Cortex of kidney (tissue), 1 donor: ENCODE measurements at places on chromosomes 16 and 17.

- no peak for DNase-seq
Measured at GRCh38 chr16:23113185-23113584, 36.1 kb downstream of the USP31 start.

DNA sequence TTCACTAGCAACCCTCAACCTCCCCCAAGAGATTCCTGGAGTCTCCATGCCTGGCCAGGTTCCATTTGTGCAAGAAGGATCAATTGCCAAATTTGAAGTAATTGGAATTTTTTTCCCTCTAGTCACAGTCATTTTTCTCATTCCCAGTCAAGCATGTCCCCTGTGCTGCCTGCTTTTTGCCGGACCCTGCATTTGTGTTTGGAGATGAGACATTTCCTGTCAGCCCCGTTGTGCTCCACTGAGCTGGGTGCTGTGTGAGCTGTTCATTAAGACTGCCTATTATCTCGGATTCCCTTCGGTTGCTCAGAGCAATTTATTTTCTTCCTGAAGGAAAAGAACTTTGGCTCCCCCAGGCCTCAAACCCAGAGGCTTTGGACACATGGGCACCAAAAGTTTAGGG, 201.0 kb upstream of the NLRP1 start:
- no peak for DNase-seq

- no peak for DNase-seq
Measured at GRCh38 chr16:21156767-21157467, 1.6 kb upstream of the LDAF1 start.

DNA sequence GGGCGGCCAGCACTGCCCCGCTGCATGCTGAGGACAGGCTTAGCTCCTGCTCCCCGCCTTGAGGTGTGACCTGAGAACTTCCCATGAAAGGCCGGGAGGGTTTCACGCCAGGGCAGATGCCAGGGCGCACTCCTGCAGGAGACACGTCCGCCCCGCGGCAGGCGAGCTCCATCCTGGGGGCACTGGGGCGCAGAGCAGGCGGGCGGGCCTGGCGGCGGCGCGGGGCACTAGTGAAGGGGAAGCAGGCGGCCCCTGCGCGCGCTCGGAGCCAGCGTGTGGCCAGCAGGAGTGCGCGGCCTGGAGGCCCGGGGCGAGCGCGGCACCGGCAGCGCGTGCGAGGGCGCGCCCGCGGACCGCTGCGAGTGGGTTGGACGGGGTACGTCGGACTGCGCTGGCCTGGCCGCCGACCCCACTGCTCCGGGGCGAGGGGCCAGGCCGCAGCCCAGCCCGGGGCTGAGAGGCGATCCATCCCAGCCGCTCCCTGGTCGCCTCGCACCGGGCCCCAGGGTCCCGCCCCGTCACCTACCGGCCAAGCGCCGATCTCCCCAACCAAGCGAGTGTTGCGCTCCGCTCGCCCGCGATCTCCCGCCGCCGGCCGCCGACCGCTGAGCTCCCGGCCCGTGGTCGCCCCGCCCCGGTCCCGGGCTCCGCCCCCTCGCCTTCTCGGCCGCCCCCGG, at the start of gene MAP3K14:
TSS of gene MAP3K14 (minus strand) at position 587 of the 677 bp plus-strand sequence. CDS start 26,275 bp downstream, outside the sequence.
- DNase-seq = no peak

- DNase-seq = no peak
Measured at GRCh38 chr17:45895969-45896785, 1.8 kb downstream of the MAPT start.

GRCh38 chr17:63991611-63992010, 6.5 kb upstream of the PRR29 start:
- DNase-seq = no peak

DNA sequence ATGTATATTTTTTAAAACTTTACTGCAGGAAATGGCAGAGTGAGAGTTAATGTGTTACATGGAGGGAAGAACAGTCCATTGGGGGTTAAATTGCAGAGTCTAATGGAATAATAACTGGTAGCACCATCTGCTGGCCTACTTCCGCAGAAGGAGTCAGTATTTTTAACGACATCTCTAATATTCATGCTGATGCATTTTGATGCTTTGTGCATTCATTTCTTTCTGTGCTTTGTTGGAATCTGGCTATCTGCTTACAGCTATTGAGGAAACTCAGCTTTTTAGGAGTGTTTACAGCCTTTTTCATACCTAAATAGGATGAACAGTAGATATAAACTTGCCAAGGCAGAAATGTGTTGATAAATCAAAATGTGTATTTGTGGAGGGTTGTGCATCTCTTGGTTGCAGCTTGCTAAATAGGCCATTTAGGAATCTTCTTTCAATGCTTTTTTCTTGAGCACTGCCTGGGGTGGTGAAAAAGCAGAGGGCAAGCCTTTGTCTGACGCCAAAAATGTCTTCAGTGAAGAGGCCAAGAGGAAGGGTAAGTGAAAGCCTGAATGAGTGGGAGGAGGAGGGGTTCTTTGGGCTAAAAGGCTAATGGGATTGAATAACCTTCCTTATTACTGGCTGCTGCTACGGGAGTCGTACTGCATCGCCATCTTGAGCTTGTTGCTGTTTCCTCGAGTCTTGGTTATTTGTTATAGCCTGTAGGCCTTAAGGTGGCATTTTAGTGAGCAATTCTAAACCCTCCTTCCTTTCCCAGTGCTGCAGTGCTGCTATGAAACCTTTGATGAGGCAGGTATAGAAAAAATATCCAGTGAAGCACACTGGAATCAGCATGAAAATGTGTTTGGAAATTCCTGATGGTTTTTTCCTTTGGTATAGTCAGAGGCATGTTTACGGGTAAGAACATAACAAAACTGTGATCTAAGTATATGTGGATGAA, 153.3 kb downstream of the CHD9 start:
- no peak for DNase-seq

GRCh38 chr17:44864831-44865230, 17.1 kb downstream of the HIGD1B start:
- no peak for DNase-seq

GRCh38 chr17:72411124-72411563, 290.3 kb downstream of the SOX9 start:
- DNase-seq = no peak

DNA sequence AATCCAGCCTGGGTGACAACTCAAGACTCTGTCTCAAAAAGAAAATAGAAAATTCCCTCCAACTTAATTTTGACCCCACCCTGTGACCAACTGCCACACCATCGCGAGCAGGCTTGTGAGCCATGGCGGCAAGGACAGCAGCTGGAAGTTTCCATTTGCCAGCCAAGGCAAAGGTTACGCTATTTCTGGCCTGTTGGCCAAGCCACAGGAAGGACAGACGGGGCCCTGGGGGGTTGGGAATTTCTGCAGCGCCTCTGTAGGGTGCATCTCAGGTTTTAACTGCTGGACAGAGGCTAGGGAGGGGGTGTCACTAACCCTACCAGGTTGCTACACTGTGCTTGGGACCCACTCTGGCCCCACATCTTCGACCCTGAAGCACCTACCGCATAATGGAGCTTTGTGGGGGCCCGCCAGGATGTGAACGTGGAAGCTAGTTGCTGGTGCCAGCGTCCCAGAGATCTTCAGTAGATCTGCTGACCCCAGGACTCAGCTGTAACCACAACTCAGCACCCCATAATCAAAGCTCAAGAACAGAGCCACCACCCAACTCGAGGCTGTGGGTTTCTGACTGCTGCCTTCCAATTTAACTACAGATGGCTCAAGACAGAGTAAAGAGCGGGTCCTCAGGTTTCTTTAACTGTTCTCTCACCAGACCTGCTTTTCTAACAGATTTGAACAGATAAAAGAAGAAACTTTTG, 10.9 kb downstream of the KIFC3 start:
- no peak for DNase-seq

DNA sequence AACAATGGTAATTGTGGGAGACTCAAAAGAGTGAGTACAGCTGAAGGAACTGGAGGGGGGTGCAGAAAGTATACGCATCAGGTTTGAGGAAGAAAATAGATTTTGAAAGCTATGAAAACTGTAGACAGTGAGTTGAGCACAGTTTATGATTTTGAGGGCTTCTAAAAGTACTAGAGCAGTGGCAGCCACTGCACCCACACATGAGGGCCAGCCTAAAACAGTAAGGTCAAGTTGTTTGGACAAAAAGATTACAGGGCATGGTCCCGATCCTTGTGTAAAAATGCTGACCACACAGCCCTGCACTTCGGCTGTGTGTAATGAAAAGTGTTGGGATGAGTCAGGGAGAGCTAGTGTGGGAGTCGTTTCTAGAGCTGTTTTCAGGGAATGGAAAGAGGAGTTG, 2282.1 kb downstream of the TP53TG3F start:
- DNase-seq = no peak

DNA sequence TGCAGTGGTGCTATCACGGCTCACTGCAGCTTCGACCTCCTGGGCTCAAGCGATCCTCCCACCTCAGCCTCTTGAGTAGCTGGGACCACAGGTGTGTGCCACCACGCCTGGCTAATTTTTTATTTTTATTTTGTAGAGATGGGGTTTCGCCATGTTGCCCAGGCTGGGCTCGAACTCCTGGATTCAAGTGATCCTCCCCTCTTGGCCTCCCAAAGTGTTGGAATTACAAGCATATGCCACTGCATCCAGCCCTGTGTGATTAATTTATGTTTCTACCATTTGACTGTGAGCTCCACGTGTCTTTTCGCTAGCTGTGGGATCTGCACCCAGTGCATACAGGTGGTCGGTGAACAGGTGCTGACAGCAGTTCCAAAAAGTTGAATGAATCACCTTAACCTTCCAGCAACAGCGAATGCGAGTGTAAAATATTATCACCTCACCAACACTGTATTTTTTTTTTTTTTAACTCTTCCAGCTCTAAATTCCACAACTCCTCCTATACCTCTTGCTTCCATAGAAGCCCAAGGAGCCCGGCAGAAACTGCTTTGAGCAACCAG, 484 bp upstream of the NUDT7 start:
- no peak for DNase-seq

- no peak for DNase-seq
Measured at GRCh38 chr17:32275060-32276042, 9.7 kb downstream of the RHBDL3 start.

- DNase-seq = no peak
Measured at GRCh38 chr17:72863526-72864211, 228.8 kb downstream of the SLC39A11 start.

- no peak for DNase-seq
Measured at GRCh38 chr17:69059458-69060175, 1.1 kb downstream of the ABCA9 start.

GRCh38 chr17:13393841-13394710, 207.7 kb downstream of the HS3ST3A1 start:
- no peak for DNase-seq

GRCh38 chr16:19907161-19907992, 22.7 kb upstream of the GPRC5B start:
- DNase-seq = no peak

GRCh38 chr16:64109241-64109640, 1012.6 kb downstream of the CDH11 start:
- DNase-seq = no peak

GRCh38 chr17:71649941-71650350, 470.9 kb upstream of the SOX9 start:
- no peak for DNase-seq

DNA sequence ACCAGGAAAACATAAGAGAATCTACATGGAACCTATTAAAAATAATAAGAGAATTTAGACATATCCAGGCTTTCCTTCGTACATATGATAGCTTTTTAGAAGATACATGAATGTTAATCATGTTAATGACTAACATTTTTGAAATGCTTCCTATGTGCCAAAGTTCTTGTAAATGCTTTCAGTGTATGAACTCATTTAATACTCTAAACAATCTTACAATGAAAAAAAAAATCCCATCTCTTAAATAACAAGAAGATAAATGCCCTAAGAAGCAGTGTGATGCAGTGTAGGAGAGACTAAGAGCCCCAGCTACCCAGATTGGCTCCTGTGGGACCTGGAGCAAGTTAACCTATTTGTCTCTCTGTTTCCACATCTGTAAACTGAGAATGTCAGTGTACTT, 220.4 kb upstream of the MYOCD start:
- DNase-seq = no peak

- no peak for DNase-seq
Measured at GRCh38 chr17:20071824-20072691, 62.9 kb downstream of the SPECC1 start.
